ENCODE measurements at places on chromosomes 5 and 9. TPM values are rescaled to one million over a fixed set of nuclear protein-coding genes. Genes with fewer than 3 reads are reported as not detected.

The SLCO6A1 gene
- total RNA-seq: not detected

The C1QTNF3 gene
- total RNA-seq: 4.1 TPM

The YIPF5 gene
- total RNA-seq: 29.6 TPM

The PCDHA4 gene
- total RNA-seq: 1.3 TPM

The GRIA1 gene
- total RNA-seq: not detected

The PCDHGB6 gene
- 5.1 TPM for total RNA-seq

The DDX4 gene
- total RNA-seq: not detected

The SGCD gene
- total RNA-seq: 8.1 TPM

The MYOT gene
- total RNA-seq: 2.4 TPM

The GDA gene
- not detected for total RNA-seq

The PCDHGA2 gene
- total RNA-seq: 6.5 TPM

The ADAMTS13 gene
- total RNA-seq: 1.9 TPM

The RANBP17 gene
- total RNA-seq: 11.7 TPM

The PCDHGA8 gene
- total RNA-seq: 1.5 TPM

The GABRB2 gene
- 22.4 TPM for total RNA-seq

Data from subcutaneous adipose tissue (tissue), 4 donors.